ENCODE measurements at places on chromosomes 11 and 22.

DNA sequence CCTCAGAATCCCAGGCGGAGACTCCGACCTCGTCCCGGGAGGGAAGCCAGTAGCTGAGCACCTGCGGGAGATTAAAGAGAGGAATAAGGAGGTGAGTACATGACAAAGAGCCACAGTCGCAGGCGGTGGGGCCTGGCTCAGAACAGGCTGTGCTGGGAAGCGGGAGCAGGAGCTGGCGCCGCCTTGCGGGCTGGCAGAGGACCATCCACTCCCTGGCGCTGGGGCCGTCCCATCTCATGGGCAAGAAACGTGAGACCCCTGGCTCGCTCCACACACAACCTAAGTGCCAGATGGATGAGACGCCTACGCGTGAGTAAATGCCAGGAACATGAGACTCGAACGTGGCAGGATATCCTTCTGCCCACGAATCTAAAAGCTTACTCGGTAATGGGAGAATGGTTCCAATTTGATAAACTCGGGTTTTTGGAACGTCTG lies 6.3 kb downstream of the CEND1 start:
- DNase-seq = no peak

- no peak for DNase-seq
These were observed 520.2 kb downstream of the BRD1 start for GRCh38 chr22:49307481-49307830.

DNA sequence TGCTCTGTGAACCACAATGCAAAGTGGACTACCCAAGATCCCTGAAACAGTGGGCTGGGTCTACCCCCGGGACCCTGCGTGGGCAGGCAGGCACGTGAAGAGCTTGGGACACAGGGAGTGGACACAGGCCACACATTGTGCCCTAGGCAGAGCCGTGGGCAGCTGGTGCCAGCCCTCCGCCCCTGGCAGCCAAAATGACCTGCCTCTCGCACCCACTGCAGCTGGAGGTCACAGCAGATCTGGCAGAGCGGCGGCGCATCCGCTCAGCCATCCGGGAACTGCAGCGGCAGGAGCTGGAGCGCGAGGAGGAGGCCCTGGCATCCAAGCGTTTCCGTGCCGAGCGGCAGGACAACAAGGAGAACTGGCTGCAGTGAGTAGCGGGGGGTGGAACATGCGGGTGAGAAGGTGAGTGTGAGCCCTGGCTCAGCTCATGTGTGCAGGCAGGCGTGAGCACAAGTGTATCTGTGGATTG lies 6.7 kb downstream of the SMTN start:
- DNase-seq = no peak

- no peak for DNase-seq
These were observed 114.9 kb upstream of the TMEM45B start for GRCh38 chr11:129700701-129701100.

DNA sequence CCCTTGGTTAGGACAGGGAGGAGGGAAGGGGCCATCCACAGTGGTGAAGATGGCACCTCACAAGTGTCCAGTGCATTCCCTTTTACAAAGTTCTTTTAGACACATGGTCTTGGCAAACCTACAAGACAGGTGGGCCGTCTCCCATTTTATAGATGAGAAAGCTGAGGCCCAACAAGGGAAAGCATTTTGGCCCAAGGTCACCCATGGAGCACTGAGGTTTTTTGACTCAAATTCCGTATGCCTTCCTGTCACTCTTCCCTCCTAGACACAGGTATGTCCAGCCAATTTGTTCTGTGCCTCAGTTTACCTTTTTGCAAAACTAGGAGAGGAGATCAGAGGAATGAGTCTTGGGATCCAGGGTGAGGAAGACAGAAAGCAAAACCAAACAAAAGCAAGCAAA lies 1.2 kb downstream of the C1QTNF4 start:
- no peak for DNase-seq

- no peak for DNase-seq
These were observed 34.4 kb downstream of the PRMT3 start for GRCh38 chr11:20421946-20422345.

- DNase-seq = no peak
These were observed 4.1 kb downstream of the CCDC188 start for GRCh38 chr22:20146777-20147176.

- no peak for DNase-seq
These were observed 2.1 kb upstream of the OAF start for GRCh38 chr11:120208777-120209176.
